ENCODE measurements at places on chromosomes 6 and 20.

DNA sequence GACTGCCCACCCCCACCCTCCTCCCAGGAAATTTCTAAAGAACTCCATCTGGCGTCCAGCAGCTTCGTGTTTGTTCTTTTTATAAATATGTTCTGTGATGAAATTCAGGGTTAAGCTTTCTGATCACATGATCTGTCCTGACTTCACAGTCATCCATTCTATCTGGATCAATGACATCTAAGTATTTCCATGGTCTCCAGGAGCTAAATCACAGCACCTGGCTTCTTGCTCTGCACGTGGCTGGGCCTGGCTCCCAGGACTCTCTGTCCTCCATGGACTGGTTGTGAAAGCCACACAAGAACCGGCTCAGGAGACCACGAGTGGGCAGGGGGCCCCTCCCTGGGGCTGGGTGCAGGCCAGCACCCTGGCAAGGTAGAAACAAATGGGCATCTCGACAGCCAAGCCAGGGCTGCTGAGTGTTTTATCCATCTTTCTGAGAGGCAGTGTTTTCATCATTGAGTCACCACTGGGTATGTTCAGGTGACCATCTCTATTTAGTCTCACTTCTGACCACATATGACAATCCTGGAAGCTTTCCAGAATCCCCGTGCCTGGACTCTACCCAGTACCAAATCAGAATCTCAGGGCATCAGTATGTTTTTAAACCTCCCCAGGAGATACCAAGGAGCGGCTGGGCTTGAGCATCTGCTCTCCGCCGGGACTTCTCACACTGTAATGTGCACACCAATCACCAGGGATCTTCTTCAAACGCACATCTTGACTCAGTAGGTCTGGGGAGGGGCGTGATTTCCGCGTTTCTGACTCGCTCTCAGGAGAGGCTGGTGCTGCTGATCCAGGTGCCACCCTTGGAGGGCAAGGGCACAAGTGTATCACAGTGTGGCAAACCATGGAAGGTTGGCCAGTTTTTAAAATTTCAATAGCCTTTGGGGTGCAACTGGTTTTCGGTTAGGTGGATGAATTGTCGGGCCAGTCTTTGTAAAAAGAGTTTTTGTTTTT lies 31.6 kb upstream of the PXDC1 start:
- no peak for DNase-seq

DNA sequence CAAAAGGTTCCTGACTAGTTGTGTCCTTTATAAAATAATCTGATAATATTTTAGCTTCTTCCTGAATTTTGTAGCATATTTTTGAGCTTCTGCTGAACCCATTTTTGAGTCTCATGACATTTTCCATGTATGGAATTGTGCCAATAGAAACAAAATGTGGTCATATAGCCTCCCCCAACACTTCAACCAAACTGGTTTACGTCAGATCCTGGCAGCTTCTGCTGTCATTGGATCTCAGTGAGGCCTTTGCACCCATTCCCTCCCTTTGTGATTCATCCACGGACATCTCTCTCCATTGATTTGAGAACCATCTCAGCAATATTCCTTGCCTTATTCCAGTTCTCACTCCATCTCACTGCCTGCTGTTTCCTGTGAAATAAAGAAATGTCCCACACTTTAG lies 166.0 kb upstream of the PROKR2 start:
- DNase-seq = peak; percentile 5

- DNase-seq = peak; percentile 68
Observed at GRCh38 chr6:142796571-142796970, 148.4 kb downstream of the HIVEP2 start.

- peak; percentile 91 for DNase-seq
Observed at GRCh38 chr6:48817333-48818051, 645.6 kb downstream of the MMUT start.

Measured in fibroblast of upper back skin (primary cell).